Activated CD4-positive, alpha-beta memory T cell treated with anti-CD3 and anti-CD28 coated beads, Interleukin-2, amount 10 ng/mL, durations not matched to agents 7 days and 5 days (primary cell): ENCODE measurements at places on chromosomes 11 and 22. TPM values are rescaled to one million over a fixed set of nuclear protein-coding genes. Genes with fewer than 3 reads are reported as not detected.

DNA sequence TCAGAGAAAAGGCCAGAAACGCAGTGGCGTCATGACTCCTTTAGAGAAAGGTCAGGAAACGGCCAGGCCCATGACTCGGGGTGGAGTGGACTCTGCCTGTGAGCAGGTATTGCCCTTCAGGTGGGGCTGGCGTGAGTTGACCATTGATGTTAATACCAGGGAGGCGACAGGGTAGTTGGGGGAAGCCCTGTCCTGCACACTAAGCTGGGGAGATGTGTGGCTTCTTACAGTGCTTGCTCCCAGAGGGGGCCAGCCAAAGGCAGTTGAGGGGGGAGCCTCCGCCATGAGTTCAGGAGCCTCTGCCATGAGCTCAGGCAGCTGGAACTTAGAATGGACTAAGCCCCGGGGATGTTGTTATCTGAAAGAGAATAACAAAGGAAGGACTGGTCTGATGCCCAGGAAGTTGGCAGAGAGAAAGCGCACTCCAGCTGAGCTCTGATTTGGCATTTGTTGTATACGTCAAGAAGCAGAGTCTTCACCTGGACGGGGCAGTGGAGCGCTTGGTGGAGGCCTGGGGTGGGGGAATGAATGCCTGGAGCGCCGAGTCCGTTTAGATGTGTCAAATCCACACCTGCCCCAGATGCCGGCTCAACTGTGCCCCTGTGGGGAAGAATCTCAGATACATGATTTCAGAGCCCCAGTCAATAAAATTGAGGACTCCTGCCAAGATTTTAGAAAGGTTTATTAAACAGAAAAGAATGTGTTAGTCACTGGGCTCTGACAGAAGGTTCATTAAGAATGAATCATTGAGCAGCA, 222.5 kb downstream of the TBC1D22A start:
- no peak for DNase-seq

GRCh38 chr22:46672731-46673130, 52.5 kb downstream of the GRAMD4 start:
- DNase-seq = no peak

- no peak for DNase-seq
Measured at GRCh38 chr11:107679255-107680024, 32.4 kb downstream of the SLN start.

DNA sequence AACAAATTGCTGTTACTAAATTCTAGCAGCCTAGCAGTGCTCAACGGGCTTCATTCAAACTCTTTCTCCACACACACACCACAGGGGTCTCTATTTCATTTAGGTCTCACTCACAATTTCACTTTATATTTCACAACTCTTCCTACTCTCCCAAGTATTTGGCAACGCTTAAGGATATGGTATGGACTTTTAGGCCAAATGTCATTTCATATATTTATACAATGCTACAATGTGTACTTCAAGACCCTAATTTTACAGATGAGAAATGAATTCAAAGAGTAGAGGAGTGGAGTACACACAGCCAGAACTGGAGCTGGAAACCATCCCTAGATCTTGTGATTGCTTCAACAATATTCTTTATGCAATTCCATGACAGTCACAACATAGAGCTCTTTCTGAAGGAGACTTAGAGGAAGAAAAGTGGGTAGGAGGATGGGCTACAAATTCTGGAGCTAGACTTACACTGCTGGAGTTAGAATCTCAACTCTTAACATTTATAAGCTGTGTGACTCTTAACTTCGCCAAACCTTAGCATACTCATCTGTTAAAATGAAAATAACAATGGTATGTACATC, 2.5 kb upstream of the MS4A13 start:
- DNase-seq = no peak

DNA sequence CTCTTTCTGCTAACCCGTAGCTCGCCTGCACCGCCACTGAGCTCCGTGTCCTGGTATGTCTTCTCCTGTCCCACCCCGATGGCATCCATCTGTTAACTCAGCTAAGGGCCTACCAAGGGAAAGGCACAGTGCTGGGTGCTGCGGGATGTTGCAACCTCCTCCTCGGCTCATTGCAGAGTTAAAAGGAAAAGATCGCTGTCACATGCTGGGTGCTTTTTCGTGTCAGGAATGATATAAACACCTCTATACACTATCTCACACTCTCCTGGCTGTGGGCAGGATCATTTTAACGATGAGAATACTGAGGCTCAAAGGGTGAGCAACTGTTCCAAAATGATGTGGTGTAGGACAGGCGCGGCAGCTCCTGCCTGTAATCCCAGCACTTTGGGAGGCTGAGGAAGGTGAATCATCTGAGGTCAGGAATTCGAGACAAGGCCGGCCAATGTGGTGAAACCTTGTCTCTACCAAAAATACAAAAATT, 10.1 kb downstream of the TXN2 start:
- DNase-seq = no peak

- DNase-seq = no peak
Measured at GRCh38 chr11:101030015-101030414, 99.6 kb downstream of the PGR start.

Gene B3GAT1
- total RNA-seq = 10.5 TPM

Gene FOSL1
- total RNA-seq = 5.0 TPM

Gene CCDC15
- total RNA-seq = 9.7 TPM
